ENCODE measurements at places on chromosomes 3 and 15.

DNA sequence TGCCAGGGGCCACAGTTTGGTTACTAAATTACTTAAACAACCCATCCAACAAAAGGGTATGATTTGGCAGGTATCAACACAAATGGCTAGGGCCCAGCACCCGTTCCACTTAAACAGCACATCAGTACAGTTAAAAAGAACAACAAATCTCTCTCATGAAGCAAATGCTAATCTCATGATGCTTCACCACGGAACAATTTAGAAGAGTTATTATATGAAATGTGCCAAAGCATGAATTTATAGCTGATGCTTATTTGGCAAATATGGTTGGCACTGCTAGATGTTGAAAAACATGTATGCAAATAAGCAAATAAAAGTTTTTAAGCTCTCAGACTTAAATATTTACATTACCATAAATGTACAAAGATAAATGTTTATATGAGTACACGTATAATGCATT is 2.3 kb downstream of the PEAK1 start:
- DNase-seq, result no peak

GRCh38 chr3:47645551-47645950 is 66.9 kb upstream of the CSPG5 start:
- DNase-seq, result no peak

GRCh38 chr3:77296527-77296926 is 256.6 kb downstream of the ROBO2 start:
- no peak for DNase-seq

GRCh38 chr15:31295658-31296057 is 31.0 kb upstream of the KLF13 start:
- DNase-seq, result no peak

- no peak for DNase-seq
Observed at GRCh38 chr15:63970621-63971426, 75.5 kb downstream of the DAPK2 start.

- no peak for DNase-seq
Observed at GRCh38 chr3:56773986-56774385, 27.8 kb downstream of the ARHGEF3 start.

DNA sequence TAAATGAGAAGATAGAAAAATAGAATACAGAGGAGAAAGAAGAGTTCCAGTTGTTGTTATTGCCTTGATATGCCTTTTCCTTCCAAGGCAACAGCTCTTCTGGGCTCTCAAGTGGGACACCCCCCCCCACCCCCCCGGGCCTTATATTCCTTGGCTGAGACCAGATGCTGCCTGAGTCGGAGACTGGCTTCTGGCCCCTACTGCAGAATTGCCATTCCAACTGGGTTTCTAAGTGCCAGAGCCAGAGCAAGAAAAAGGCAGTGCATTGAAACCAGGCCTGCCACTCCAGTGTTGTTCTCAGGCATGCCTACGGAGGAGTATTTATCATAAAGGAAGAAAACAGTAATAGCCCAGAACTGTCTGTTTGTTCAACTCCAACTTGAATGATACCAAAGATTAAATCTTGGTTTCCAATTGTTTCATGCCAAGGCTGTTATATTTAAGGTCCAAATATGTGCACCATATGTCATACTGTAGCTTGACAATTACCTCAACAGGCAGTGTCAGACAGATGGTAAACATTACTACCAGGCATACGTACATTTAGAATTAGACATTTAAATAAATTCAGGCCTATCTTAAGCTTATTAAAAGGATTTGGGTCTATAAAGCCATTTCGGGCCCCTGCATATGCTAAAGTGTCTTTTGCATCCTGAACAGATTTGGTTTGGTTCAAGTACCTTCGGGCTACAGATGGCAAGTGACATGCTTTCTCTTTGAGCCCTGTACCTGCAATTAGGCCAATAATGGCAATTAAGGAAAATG is 209.9 kb upstream of the SEMA6D start:
- DNase-seq, result no peak

DNA sequence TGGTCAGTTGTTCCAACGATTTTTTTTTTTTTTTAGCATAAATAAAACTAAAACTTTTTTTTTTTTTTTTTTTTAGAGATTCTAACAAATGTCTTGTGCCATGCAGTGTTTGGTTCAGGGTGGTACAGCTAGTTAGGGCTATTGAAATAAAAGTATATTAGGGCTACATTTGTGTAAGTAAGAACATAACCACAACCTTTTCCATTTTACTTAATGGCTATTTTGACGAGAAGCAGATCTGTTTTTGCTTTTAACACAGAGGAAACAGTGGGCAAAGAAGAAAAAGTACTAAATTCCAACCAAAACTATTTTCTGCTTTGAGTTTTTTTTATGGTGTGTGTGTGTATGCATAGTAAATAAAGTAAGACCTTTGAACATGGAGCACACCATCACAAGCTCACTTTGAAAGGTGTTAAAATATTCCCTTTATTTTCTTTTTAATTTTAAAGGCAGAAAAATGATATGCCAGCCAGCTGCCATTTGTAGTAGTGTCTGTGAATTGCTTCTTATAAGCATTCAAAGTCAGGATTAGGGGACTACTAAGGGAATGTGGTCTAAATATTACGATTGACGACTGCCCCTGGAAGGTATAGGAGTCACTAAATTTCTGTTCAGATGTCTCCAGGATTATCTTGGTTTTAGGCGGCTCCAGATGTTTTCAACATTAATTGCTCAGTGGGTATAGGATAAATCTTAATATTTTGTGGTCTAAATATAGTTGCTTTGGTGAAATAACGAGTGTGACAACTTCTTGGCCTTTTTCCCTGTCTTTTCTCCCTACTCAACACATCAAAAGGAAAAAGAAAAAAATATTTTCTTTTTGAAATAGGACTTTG is 3.1 kb downstream of the RARB start:
- no peak for DNase-seq

DNA sequence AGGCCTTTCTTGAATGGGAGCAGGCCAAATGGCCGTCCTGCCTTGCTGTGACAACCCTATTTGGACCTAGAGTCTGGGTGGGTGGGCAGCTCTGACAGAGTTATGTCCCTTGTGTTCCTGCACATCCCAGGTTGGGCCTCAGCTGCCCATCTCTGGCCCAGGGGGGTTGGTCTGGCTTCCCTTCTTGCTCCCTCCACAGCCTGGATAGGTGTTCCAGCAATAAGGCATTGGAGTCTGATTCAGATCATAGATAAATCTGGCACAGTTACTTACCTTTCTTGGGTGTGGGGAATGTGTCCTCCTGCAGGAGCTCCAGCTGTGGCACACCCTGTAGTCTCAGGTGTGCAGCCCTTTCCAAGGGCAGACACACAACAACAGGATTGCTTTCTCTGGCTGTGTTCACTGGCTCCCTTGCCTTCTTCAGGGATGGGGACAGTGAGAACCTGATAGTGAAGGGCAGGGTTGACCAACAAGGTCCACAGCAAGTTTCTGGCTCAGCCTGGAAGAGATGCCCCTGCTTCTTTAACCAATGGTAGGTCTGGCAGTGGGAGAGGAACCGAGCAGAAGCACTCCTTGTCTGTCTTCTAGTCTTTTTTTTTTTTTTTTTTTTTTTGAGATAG is 177.9 kb downstream of the EPHB1 start:
- no peak for DNase-seq

DNA sequence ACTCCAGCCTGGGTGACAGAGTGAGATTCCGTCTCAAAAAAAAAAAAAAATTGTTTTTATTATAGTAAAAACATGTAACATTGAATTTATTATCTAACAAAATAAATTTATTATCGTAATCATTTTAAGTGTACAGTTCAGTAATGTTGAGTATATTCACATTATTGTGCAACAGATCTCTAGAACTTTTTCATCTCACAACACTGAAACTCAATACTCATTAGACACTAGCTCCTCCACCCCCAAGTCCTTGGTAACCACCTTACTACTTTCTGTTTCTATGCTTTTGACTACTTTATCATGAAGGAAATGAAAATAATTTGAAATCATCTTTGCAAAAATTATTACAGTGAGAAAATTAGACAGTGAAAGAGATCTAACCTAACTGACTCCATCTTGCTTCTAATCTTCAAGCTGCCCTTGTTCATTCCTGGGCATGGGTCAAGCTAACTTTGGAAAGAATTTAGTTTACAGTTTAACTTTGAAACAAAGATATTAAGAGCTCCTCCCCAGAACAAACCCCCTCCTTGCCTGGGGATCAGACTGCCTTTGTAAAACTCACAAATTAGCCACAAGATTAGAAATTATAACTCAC is 15.0 kb upstream of the FYCO1 start:
- DNase-seq, result no peak

- DNase-seq, result no peak
Observed at GRCh38 chr3:111568355-111568754, 26.4 kb downstream of the CD96 start.

- no peak for DNase-seq
Observed at GRCh38 chr15:77870195-77871065, 207.1 kb downstream of the TBC1D2B start.

GRCh38 chr15:58313304-58313703 is 118.5 kb upstream of the LIPC start:
- DNase-seq, result no peak

DNA sequence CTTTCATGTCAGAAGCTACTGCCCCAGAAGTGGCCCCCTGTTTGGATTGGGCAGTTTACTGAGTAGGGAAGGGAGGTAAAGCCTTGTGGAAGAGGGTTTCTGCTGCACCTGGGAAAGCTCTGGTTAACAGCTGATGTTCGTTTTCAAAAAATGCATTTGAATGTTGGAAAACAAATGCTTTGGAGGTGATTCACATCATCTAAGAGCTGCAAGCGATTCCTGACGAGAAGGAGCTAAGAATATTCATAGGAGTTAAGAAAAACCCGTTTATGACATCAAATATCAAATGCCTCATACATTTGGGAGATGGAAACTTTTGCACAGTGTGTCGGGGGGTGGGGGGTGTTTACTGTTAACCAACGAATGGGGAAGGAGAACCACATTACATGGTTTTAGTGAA is 183.8 kb upstream of the NR2F2 start:
- no peak for DNase-seq

- DNase-seq, result no peak
Observed at GRCh38 chr15:60697750-60698149, 218.8 kb upstream of the ICE2 start.

DNA sequence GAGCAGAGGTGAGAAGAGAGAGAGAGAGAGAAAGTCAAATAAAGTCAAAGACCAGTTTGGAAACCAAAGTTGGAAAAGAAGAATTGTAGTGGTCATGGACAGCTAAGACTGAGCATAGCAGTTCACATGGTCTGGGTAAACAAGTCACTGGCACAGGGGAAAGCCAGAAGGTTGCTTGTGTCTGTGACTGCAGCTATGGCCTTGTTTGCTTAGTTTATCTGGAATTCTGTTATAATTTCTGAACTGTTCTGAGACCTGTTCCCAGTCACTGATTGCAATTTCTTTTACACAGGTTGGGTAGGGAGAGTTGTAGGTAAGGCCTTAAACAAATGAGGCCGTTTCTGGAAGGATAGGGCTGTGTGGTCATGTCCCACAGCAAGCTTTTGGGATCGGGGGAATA is 43.4 kb upstream of the MYZAP start:
- DNase-seq, result no peak

- no peak for DNase-seq
Observed at GRCh38 chr3:15310491-15311370, 21.7 kb downstream of the SH3BP5 start.

GRCh38 chr3:125585595-125586223 is 9.6 kb downstream of the OSBPL11 start:
- no peak for DNase-seq

DNA sequence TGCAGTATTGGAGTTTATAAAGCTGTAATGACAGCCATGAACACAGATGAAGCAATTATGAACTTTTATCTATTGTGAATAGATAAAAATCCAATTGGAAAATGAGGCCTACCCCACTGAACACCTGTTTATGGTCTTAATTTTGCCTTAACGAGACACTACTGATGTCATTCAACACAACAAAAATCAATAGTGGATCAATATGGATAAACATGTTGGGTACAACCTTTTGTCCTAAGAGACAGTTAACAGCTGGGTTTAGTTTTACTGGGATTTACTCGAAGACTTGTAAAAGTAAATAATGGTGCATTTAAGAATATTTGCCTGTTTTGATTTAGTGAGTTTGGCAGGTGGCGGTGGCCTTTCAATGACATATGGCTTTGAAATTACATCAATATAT is 217.8 kb downstream of the NR1D2 start:
- DNase-seq, result no peak

- no peak for DNase-seq
Observed at GRCh38 chr15:38195191-38195901, 57.3 kb upstream of the SPRED1 start.

- DNase-seq, result no peak
Observed at GRCh38 chr3:24043985-24044384, 98.9 kb downstream of the NR1D2 start.

DNA sequence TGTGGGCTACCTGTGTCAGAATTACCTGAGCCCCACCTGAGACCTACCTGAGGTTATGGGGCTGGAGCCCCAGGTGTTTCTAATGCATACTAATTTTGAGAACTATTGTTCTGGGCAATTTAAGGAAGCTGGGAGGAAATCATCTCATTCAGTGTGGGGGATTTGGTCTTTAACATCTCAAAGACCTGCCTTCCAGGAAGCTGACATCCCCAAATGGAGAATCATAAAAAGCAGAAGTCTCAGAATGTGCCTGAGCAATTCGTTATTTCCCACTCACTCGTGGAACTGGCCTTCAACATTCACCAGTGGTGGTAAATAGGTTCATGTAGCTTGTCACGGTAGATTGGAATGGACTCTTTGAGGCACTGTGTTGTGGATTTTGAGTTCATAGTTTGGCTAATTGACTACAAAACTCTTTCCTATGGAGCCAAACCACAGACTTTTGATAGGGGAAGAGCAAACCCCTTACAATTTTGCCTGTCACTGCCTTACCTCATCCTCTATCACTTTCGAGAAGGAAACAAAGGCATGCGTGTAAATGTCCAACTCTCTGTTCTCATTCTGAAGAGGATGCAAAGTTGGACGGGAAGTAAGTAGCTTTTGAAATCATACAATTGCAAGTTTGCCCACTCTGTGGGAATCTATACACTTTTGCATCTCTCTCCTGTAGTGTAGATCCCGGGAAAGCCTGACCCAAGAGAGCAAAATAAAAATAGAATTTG is 521.0 kb upstream of the MDFIC2 start:
- no peak for DNase-seq

- DNase-seq, result no peak
Observed at GRCh38 chr15:39034816-39035215, 470.2 kb upstream of the RASGRP1 start.

DNA sequence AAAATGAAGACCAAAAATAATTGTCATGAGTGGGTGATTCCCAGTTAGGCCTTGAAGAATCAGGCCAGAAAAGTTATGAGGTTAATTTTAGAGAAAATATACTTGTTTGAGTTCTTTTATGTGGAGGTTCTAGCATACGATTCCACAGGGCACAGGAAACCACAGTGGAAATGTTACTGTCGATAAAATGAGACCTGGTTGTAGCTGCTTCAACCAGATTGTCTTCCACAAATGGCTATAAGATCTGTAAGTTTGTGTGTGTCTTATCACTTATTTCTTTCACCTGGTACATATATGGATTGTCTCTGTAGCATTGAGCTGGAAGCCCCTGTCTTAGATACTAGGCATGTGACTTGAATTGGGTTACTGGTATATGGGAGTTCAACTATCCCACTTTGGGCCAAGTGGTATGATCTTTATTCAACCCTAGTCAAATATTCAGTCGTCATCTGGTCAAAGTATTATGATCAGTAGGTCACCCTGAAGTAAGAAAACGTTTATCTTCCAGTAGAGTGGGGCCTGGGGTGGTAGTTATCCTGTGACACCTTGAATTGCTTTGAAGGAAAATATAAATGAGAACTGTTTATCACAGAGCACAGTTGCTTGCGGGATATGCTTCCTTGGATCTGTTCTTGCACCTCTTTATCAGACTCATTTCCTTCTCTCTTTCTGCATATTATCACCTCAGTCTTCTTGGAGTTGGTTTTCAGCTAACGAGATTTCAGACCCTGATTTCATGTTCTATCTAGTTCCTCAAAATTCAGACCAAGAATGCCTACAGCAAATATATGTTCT is 21.5 kb upstream of the ZNF609 start:
- no peak for DNase-seq

All from stimulated activated CD8-positive, alpha-beta memory T cell treated with anti-CD3 and anti-CD28 coated beads, Interleukin-2, amount 100 ng/mL, for 1 hour (primary cell).